ENCODE measurements at places on chromosomes 12 and 14. TPM values are rescaled to one million over a fixed set of nuclear protein-coding genes. Genes with fewer than 3 reads are reported as not detected.

The YAF2 gene
- 89.2 TPM for total RNA-seq

The RILPL1 gene
- 118 TPM for total RNA-seq

The PIWIL1 gene
- not detected for total RNA-seq

The TAS2R19 gene
- total RNA-seq: 2.9 TPM

The KLRK1 gene
- total RNA-seq: 0.59 TPM

The ADAM21 gene
- total RNA-seq: 0.32 TPM

The TAS2R30 gene
- 0.80 TPM for total RNA-seq

The HRK gene
- not detected for total RNA-seq

The AKAP3 gene
- 4.0 TPM for total RNA-seq

The CD69 gene
- total RNA-seq: 1.3 TPM

The DEPDC4 gene
- 0.74 TPM for total RNA-seq

The GSKIP gene
- total RNA-seq: 13.1 TPM

DNA sequence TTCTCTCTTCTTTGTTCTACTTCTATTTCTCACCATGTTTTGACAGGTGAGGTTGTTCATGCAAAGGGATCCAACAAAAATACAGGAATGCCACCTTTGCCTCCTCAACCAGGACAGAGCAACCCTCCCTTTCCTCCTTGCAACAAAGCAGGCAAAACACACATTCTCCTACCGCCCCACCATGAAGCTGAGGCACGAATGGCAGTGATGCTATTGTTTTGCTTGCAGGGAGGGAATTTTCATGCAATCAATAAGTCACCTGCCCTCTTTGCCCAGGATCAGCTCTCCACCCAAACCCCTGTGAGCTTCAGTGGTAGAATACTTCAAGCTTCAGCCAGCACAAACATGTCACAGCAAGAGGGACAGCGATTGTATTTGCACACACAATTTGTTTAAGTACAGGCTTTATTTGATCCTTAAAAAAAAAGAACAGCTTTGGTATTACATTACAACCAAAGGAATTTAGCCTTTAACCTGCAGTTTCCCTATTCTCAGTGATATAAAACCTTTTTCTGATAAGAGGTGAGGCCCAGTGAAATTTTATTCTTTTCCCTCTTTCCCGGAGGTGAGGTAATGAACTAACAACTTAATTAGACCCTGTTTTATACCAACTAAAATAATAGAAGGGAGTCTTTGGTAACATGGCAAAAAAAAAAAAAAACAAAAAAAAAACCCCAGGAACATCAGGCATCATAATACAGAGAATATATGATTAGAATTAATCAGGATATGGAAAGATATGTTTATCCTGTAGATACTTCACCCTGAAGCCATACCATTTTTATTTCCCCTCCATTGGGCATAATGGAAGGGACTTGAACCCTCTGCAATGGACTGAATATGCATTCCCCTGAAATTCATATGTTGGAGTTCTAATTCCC lies 87.0 kb upstream of the EEA1 start:
- DNase-seq: no peak

- no peak for DNase-seq
Observed at GRCh38 chr12:54055552-54055951, 1.9 kb downstream of the HOXC4 start.

DNA sequence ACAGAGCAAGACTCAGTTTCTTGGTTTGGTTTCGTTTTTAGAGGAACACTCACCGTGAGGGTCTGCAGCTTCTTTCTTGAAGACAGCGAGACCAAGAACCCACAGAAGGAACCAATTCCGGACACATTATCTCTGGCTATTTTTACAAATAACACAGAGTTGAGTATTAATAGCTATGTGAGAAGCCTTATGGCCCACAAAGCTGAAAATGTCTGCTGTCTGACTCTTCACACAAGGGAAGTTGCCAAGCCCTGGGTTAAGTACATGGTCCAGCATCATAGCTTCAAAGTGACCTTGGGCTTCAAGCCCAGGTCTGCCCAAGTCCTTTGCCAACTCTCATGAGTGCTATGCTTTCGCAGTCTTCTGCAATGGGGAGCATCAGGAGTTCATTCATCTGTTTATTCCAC lies 2.6 kb upstream of the LGMN start:
- peak; percentile 56 for DNase-seq

GRCh38 chr14:94386085-94387031 lies 2.0 kb downstream of the SERPINA1 start:
- DNase-seq: no peak

DNA sequence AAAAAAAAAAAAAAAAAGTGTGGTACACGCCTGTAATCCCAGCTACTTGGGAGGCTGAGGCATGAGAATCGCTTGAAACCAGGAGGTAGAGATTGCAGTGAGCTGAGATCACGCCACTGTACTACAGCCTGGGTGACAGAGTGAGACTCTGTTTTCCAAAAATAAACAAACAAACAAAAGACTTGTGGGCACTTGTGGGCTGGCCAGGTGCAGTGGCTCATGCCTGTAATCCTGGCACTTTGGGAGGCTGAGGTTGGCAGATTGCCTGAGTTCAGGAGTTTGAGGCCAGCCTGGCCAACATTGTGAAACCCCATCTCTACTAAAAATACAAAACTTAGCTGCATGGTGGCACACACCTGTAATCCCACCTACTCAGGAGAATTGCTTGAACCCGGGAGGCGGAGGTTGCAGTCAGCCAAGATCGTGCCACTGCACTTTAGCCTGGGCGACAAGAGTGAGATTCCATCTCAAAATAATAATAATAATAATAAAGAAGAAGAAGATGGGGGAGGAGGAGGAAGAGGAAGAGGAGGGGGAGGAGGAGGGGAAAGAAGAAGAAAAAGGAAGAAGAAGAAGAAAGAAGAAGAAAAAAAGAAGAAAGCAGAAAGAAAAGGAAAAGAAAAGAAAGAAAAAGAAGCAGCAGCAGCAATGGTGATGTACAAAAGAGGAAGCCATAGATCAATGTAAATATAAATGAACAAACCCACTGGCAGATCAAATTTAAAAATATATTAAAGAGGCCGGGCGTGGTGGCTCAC lies 27.9 kb upstream of the CCNT1 start:
- DNase-seq: no peak

GRCh38 chr12:41074473-41074769 lies 113.7 kb upstream of the PDZRN4 start:
- DNase-seq: no peak

- no peak for DNase-seq
Observed at GRCh38 chr12:32568228-32568627, 110.9 kb upstream of the DNM1L start.

DNA sequence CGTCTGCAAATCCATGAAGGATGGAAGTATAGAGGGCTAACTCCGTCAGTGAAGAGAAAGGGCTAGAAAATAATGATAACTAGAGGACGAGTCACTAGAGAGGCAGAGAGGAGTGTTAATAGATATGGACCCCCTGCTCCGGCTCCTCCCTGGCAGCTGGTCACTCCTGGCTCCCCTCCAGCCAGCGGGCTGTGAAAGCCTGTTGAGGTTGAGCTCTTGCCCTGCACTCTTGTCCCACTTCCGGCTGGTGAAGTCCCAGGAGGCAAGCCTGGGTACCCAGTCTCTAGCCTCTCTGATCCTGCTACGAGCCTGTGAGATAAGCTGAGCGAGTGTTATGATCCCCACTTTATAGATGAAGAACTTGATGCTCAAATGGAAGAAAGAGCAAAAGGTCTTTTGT lies 90.3 kb downstream of the RFX4 start:
- no peak for DNase-seq

DNA sequence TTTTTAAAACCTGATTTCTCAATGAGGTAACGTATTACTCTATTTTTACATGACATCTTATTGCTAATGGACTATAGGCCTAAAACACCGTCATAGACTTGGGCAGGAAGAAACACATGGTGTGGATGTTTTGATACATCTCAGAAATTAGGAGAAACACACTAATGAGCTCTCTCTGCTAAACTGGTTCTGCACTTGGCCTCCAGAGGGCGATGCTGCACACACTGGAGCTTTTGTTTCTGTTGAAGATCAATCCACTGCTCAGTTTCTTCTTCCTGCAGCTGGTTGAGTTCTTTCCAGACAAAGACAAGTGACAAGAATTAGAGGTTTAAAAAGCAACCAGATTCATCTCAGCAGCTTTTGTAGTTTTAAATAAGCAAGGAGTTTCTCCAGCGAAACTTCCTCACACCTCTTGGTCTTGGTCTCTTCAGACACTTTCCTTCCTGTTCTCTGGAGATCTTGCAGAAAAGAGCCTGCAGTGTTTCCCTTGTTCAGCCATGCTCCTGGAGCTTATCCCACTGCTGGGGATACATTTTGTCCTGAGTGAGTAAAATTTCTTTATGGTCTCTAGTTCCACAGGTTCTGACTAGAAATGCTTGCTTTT lies 178.5 kb upstream of the OR4E1 start:
- peak; percentile 60 for DNase-seq

DNA sequence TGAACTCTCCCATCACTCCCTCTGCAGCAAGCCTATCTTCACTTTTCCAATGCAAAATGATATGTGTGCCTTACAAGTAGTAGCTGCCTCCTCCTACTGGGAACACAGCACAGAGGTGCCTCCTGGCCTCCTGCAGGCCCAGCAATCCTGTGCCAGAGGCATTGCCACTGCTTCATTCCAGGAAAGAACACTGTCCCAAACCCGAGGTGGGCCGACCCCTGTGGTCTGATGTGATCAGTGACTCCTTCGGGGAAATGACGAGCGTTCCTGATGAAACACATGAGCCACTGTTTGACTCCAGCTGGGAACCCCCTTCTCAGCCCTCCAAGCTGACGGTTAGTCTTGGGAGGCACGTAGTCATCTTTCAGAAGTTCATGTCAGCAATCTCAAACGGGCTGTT lies 19.5 kb downstream of the PSMC1 start:
- DNase-seq: no peak

DNA sequence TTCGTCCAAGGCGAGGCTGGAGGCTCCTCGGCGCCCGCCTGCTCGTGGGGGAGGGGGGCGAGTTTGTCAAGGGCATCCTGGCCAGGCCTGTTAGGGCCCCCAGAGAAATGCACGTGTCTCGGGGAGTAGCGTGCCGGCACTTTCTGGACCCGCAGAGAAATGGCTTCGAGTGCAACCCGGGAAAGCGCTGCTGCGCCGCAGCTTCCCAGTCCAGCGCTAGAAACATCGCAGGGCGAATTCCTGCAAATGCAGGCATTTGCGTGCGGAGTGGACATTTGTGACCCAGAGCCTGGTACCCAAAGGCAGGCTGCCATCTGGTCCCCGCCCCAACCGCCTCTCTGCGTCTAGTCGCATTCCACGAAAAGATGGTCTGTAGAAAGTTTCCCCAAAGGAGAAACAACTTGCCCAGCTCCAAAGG lies 756 bp downstream of the LGR5 start:
- no peak for DNase-seq

DNA sequence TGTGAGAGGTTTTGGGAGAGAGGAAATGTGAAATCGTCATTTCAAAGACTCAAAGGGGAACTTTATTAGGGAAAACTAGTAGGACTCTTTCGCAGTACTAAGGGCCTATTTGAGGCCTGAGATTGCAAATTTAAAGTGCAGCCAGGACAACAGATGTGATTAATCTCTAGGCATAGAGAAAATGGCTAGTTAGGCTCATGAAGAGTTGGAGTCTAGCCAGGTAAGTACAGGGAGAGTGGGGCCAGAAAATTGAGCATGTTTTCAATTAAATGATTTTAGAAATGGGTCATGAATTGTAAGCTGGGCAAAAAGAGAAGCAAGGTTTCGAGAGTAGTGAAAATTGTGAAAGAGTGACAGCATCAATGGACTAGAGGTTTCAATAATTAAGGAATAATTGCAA lies 91.9 kb upstream of the LMNTD1 start:
- no peak for DNase-seq

DNA sequence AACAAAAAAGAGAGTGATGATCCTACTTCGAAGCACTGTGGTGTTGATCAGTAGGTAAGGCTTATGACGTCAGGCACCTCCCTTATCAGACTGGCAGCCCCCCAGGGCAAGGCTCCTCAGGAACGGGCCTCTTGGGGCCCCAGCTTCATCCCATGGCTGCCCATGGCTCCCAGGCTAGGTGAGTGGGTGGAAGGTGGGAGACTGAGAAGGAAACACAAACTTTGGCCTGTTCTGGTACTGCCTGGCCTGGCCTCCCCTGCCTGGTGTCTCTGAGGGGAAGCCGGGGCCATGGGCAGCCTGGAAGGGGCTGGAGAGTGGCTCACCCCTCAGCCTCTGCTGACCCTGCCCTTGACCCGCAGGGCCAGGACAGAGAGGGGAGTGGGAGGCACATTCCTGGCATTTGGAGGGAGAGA lies 38.9 kb downstream of the KRT80 start:
- DNase-seq: no peak

GRCh38 chr14:75196468-75196867 lies 20.1 kb upstream of the TMED10 start:
- DNase-seq: no peak

DNA sequence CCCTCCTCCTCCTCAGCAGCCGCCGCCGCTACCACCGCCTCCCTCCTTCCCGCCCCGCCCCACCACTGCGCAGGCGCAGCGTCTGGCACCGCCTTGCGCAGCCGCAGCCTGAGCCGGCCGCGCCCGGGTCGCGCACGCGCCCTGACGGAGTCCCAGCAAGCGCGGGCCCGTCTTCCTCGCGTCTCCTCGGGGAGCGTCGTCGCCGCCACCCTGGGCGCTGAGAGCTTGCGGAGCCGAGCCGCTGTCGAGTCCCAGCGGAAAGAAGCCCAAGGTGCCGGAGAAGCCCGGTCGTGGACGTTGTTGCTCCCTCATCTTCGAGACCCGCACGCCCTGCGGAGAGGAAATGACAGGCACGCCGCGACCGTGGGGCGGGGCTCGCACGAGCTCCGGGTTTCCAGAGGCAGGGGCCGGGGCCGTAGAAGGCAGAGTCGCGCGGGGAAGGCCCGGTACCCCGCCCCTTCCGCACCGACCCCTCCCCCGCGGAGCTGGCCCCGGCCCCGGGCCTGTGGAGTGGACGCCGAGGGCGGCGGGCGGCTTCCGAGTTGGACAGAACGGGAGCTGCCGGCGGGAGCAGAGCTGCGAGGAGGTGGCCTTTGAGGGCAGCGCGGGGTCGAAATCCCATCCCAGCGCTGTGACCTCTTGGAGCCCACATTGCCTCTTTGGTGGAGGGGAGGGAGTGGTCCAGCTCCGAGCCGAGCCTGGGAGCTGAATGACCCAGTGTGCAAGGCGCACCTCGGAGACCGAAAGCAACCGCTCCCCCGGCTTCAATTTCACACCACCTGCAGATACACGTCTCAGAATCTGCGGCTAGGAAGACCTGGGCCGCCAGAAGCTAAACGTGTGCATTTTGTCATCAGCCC lies 469 bp upstream of the RAB35 start:
- peak; percentile 95 for DNase-seq

- no peak for DNase-seq
Observed at GRCh38 chr14:54931101-54931500, 28.5 kb upstream of the GCH1 start.

- DNase-seq: no peak
Observed at GRCh38 chr14:100223332-100224201, 15.4 kb upstream of the YY1 start.

Data from right cardiac atrium (tissue), 5 donors.